ENCODE measurements at places on chromosomes 2 and 18.

DNA sequence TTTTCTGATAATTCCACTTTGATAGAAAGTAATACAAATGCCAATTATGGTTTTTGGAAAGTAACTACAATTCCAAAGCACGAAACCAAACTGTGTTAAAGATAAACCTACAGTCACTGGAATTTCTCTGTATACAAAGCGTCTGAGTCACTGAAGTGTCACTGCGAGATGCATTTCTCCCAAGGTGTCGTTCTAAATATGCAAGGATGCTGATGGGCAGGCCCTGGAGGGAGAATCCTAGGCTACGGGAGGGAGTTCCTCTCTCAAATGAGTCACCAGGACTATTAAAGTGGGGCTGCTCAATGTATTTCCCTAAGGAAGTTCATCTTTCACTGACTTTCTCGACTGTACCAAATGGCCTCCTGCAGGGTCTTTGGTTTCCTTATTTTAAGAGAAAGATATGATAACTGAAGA is 163.8 kb upstream of the STK17B start:
- no peak for DNase-seq

- no peak for DNase-seq
Observed at GRCh38 chr2:190759749-190760213, 110.9 kb downstream of the NAB1 start.

GRCh38 chr2:85234868-85235267 is 92.9 kb downstream of the TGOLN2 start:
- peak; percentile 79 for DNase-seq

DNA sequence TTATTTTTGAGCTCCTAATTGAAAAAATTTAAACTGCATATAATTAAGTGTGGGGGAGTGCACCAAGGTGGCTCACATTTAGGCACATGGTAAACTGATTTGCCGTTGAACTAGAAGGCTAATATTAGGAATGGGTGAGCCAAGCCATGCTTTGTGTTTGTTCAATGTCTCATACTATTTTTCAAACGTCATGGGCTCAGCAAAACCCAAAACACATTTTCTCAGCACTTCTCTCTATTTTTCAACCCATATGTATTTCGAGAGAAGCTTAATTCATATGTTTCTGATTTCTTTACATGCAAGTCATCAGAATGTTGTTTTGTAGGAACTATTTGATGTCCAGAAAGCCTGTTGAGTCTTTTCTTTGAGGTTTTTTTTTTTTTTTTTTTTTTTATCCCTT is 291.2 kb downstream of the TCF4 start:
- no peak for DNase-seq

- DNase-seq: no peak
Observed at GRCh38 chr2:215528555-215528954, 92.7 kb upstream of the FN1 start.

- no peak for DNase-seq
Observed at GRCh38 chr18:57585855-57586250, 649 bp downstream of the FECH start.

DNA sequence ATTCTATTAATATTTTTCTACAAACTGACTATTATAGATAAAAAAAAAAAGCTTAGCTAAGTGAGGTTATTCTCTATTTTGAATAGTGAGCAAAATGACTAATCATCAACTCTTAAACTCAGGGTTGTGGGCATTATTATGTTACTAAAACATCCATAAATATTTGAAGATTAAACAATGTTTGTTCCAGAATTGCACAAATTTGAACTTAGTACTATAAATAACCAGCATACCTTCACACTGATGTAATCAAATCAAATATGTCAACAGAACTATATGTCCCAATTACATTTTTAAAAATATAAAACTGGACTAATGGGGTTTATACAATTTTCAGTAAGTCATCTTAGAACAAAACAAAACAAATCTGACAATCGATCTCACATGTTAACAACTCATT is 800.9 kb downstream of the LRP1B start:
- no peak for DNase-seq

DNA sequence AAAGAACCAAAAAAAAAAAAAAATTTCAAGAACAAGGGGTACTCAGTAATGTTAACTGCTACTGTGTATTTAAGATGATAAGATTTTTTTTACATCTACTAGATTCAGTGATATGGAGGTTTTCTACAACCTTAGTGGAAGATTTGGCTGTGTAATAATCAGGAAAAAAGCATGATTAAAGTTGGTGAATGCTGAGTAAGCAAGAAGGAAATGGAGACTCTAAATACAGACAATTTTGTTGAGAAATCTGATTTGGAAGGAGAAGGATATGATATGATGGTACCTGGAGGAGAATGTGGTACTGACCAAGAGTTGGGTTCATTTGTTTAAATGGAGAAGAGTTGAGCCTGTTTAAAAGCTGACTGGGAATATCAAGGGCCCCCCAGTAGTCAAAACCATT is 125.1 kb downstream of the WDPCP start:
- no peak for DNase-seq

GRCh38 chr2:46001741-46002506 is 295.3 kb upstream of the EPAS1 start:
- DNase-seq: no peak

DNA sequence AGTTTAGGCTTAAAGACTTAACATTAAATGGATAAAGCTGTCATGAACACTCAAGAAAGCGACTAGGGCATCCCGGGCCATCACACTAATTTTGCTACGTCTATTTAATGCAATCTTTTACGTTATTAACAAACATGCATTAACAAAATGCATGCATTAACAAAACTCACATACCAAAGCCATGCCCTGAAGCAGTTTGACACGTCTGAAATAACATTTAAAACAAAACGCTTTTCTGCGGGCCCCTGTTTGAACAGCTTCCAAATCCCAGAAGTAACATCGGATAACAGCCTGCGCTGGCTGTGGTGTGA is 458 bp downstream of the B4GALT6 start:
- no peak for DNase-seq

DNA sequence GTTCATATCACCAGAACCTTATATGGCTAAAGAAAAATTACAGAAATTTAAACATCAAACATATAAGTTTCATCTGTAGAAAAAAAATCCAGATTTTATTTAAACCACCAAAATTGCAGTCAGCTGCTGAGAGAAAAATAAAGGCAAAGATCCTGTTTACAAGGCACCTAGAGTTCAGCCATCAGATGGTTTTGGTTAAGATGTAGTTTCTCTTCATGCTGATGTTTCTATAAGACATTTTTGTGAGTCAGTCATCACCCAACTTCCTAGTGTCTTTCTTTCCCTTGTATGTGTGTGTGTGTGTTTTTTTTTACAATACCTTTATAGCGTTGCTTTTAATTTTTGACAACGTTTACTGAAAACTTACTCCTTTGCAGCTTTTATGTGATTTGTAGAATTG is 26.1 kb upstream of the MMADHC start:
- no peak for DNase-seq

- no peak for DNase-seq
Observed at GRCh38 chr2:78175645-78176044, 653.5 kb upstream of the LRRTM4 start.

DNA sequence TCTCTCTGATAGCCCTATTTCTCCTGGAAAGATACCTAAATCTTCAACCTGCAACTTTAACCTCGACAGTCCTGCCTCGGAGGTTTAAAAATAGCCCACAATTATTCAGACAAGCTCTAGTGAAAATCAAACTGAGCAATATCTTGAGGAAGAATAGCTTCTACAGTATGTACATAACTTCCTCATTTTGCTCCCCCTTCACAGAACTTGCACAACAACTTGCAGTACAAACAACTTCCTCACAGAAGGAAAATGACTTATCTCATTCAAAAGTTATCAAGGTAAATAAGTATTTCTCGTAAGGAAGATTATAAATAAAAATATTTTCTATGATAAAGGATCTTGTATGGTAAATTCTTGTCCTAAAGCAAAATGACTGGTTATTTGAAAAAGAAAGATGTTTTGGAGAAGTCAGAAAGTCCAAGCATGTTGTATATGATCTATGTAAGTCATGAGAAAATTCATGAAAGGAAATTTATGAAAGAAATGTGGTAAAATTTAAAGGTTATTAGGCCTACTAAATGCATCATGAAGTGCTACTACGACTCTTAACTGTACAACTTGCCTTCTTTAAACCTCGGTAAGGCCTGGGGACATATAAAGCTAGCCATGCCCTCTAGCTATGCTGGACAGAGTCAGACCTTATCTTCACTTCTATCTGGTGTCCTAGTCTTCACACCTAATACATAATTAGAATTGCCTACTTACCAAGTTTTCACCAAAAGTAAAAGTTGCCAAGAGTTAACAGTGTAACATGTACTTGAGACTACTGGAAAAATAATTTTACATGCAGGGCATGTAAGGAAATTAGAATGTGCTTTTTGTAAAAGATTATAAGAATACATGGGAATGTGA is 394.5 kb downstream of the DLGAP1 start:
- no peak for DNase-seq

DNA sequence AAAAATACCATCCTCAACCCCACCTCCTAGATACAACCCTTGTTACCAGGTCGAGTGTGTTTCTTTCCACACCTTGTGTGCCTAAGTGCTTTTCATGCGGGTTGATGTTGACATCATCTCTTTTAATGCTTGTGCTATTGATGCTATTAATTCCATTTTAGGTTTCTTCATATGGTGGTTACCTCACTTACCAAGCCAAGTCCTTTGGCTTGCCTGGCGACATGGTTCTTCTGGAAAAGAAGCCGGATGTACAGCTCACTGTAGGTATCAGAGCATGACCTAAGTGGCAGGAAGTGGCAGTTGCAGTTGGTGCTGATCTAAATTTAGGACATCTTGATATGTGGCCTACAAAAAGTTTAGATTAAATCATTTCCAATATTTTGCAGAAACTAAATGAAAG is 149.9 kb upstream of the TTC39C start:
- DNase-seq: no peak

- DNase-seq: no peak
Observed at GRCh38 chr2:240341064-240341463, 94.4 kb upstream of the GPC1 start.

DNA sequence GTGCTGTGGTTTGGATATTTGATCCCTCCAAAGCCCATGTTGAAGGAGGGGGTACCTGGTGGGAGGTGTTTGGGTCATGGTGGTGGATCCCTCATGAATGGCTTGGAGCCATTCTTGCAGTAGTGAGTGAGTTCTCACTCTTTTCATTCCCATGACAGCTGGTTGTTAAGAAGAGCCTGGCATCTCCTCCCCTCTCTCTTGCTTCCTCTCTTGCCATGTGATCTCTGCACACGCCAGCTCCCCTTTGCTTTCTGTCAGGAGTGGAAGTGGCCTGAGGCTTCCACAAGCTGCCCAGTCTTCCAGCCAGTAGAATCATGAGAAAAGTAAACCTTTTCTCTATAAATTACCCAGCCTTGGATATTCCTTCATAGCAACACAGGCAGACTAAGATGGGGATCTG is 8.6 kb downstream of the ADD2 start:
- no peak for DNase-seq

DNA sequence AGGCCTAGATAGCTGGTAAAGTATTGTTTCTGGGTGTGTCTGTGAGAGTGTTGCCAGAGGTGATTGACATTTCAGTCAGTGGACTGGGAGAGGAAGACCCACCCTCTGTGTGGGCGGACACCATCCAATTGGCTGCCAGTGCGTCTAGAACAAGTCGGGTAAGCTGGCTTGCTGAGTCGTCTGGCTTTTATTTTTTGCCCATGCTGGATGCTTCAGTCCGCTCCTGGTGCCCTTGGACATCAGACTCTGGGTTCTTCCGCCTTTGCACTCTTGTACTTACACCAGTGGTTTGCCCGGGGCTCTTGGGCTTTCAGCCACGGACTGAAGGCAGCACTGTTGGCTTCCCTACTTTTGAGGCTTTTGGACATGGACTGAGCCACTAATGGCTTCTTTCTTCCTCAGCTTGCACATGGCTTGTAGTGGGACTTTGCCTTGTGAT is 24.3 kb downstream of the DIS3L2 start:
- DNase-seq: no peak

- DNase-seq: no peak
Observed at GRCh38 chr2:33680644-33681363, 81.7 kb upstream of the FAM98A start.
